ENCODE measurements at places on chromosomes 7 and 10.
A peak's percentile ranks its signal among the peaks of the same experiment; 100 is the strongest.

GRCh38 chr7:151249034-151249731 is 689 bp upstream of the SMARCD3 start:
- DNase-seq, result peak; percentile 88

- DNase-seq, result no peak
Measured at GRCh38 chr7:2723138-2723850, 35.3 kb downstream of the AMZ1 start.

- DNase-seq, result no peak
Measured at GRCh38 chr10:92692080-92692671, 2.4 kb downstream of the HHEX start.

DNA sequence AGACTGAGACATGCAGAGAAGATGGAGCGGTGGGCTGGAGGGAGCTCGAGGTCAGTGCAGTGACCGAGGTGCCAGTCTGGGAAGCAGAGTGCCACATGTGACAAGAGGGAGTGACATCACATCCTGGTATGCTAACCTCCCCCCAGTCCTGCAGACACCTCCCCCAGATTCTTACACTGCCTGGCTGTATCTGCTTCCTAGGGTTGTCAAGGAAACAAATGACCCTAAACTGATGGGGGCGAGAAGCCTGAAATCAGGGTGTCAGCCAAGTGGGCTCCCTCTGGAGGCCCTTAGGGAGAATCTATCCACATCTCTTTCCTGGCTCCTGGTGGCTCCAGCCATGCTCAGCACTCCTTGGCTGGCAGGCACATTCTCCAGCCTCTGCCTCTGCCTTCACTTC is 316.1 kb upstream of the ZMIZ1 start:
- no peak for DNase-seq

GRCh38 chr10:132783940-132784865 is 1.7 kb downstream of the NKX6-2 start:
- no peak for DNase-seq

All from adipocyte (in vitro differentiated cells).